ENCODE measurements at places on chromosomes 3 and 15. TPM values are rescaled to one million over a fixed set of nuclear protein-coding genes. Genes with fewer than 3 reads are reported as not detected.
A peak's percentile ranks its signal among the peaks of the same experiment; 100 is the strongest.

SYNPR gene
- not detected for polyA plus RNA-seq

SLCO2A1 gene
- 0.93 TPM for polyA plus RNA-seq

ARRDC4 gene
- 23.1 TPM for polyA plus RNA-seq

DUSP7 gene
- 121 TPM for polyA plus RNA-seq

FRMD4B gene
- polyA plus RNA-seq: 48.0 TPM

DNA sequence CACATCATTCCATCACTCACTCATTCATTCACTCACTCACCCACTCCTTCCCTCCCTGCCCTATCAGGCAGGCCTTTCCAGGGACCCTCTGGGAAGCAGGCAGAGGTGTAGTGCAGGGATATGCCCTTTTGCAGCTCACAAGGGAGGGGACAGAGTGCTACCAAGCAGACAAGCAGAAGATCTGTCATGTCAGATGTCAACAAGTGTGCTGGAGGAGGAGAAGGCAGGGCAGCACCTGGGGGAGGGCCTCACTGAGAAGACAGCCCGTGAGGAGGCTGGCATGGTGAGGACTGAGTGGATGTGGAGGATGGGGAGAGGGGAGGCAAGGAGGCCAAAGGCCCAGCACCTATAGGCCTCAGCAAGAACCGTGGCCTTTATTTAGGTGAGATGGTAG lies 15.3 kb downstream of the ABTB1 start:
- H3K27ac ChIP-seq: no peak overlapping the region
- H3K36me3 ChIP-seq: no peaks in the 10 kb centered on the region
- H3K4me1 ChIP-seq: peaks cover 30% of the 10 kb centered on the region
- no peak overlapping the region for H3K4me3 ChIP-seq

DNA sequence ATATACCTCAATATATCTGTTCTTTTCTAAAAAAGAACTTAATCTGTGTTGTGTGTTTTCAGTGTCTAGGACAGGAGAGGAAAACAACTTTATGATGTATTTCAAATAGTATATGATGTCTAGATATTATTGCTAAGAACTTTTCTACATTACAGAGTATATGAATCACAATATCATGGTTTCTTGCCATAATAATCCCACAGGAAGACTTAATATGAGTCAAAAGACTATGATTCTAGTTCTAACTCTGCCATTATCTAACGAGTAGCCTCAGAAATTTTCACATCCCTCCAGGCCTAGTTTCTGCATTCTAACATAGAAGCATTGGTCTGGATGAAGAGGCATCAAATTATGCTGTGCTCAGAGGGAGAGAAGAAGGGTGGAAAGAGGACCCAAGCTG lies 107.7 kb upstream of the SPRED1 start:
- H3K36me3 ChIP-seq: no peaks in the 10 kb centered on the region
- no peaks in the 10 kb centered on the region for H3K27me3 ChIP-seq
- no peak overlapping the region for H3K27ac ChIP-seq
- H3K4me1 ChIP-seq: no peaks in the 10 kb centered on the region
- no peak for DNase-seq

DNA sequence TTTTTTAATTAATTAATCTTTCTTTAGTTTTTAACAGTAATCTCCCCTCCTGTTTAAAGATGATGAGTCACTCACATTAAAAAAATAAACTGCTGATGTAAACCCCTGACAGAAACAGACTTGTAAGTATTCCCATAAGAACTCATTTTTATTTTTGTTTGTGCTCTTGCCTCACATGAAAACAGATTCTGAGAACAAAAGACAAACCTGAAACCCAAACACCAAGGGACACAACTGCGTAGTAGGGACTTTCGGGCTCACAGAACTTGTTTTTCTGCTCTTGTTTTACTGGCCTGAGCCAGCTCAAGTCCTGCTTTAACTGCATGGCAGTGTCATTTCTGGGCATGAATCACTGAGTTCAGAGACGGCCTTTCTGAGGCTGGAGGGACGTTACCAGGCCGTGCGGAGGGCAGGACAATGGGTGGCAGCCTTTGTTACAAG lies 600.8 kb downstream of the FOXP1 start:
- peaks cover 11% of the 10 kb centered on the region for H3K4me1 ChIP-seq
- H3K27me3 ChIP-seq: no peaks in the 10 kb centered on the region
- peaks cover 4% of the 10 kb centered on the region for H3K36me3 ChIP-seq

- no peak overlapping the region for H3K4me3 ChIP-seq
- no peaks in the 10 kb centered on the region for H3K4me1 ChIP-seq
- no peaks in the 10 kb centered on the region for H3K36me3 ChIP-seq
- DNase-seq: no peak
- no peak overlapping the region for H3K27ac ChIP-seq
Measured at GRCh38 chr3:98185180-98185579, 18.7 kb downstream of the OR5H15 start.

DNA sequence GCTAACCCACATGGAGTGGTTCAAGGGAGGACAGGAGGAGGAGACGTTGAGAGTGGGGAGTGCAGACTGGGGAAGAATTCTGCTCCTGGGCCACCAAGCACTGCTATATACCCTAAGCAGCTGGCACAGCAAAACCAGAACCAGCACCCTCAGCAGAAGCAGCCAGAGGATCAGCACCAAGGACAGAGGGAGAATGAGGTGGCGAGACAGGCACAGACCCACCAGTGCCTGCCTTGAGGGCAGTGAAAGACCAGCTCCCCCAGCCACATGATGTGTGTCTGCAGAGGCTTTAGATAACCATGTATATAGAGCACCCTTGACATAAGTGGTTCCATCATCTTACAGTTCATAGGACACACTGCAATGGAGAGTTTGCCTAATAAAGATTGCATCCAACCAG lies 319.0 kb downstream of the GABRB3 start:
- no peaks in the 10 kb centered on the region for H3K36me3 ChIP-seq
- no peaks in the 10 kb centered on the region for H3K27me3 ChIP-seq
- H3K27ac ChIP-seq: no peak overlapping the region
- H3K4me3 ChIP-seq: no peak overlapping the region
- no peak for DNase-seq

- no peaks in the 10 kb centered on the region for H3K4me1 ChIP-seq
- H3K4me3 ChIP-seq: no peak overlapping the region
- no peaks in the 10 kb centered on the region for H3K36me3 ChIP-seq
Measured at GRCh38 chr3:100125161-100125938, 11.0 kb upstream of the FILIP1L start.

- no peak overlapping the region for H3K4me3 ChIP-seq
- H3K4me1 ChIP-seq: peaks cover 5% of the 10 kb centered on the region
- no peaks in the 10 kb centered on the region for H3K36me3 ChIP-seq
- no peak overlapping the region for H3K27ac ChIP-seq
- no peaks in the 10 kb centered on the region for H3K27me3 ChIP-seq
Measured at GRCh38 chr3:17187589-17188184, 302.9 kb downstream of the PLCL2 start.

DNA sequence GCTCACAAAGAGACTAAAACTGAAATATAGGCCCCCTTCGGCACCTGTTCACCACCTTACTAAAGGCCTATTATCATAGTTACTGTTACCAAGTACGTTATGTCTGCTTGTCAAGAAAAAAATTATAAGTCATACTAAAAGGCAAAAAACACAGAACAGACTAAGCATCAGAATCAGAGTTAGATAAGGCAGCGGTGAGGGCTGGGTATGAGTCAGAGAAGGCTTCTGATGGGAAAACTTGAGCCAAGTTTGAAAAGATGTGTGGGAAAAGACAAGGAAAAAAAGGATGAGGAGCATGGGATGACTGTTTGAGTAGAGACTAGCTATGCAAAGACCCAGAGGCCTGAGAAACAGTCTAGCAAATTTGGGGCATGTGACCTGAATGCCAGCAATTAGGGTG lies 387.2 kb upstream of the SGO1 start:
- no peak overlapping the region for H3K27ac ChIP-seq
- H3K27me3 ChIP-seq: no peaks in the 10 kb centered on the region
- no peaks in the 10 kb centered on the region for H3K36me3 ChIP-seq
- no peak for DNase-seq
- H3K4me3 ChIP-seq: no peak overlapping the region

- H3K36me3 ChIP-seq: no peaks in the 10 kb centered on the region
- peaks cover 21% of the 10 kb centered on the region for H3K27me3 ChIP-seq
- no peak overlapping the region for H3K27ac ChIP-seq
Measured at GRCh38 chr3:194119831-194120590, 15.9 kb upstream of the HES1 start.

- H3K27ac ChIP-seq: no peak overlapping the region
- peaks cover 8% of the 10 kb centered on the region for H3K27me3 ChIP-seq
- no peaks in the 10 kb centered on the region for H3K36me3 ChIP-seq
- peak; percentile 28 for DNase-seq
- H3K4me3 ChIP-seq: no peak overlapping the region
Measured at GRCh38 chr3:59422312-59422711, 372.5 kb upstream of the CFAP20DC start.

DNA sequence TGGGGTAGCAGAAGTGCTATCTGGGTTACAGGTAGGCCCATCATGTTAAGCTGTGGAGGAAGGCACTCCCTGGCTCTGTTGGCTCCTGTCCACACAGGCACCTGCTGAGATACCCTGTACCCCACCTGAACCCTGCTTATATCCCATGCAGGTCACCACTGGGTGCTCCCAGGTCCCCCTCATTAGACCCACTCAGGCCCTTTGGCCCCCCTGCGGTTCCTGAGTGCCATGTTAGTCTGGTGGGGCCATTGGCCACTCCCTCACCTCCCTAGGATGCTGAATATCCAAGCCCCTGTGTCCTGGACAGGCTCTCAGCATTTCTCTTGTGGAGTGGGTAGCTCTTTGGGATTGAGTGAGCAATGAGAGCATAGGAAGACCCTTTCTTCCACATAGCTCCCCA lies 128.2 kb downstream of the EPHB1 start:
- no peak overlapping the region for H3K4me3 ChIP-seq
- H3K27ac ChIP-seq: no peak overlapping the region

- H3K27ac ChIP-seq: no peak overlapping the region
- H3K36me3 ChIP-seq: peaks cover 43% of the 10 kb centered on the region
- no peak overlapping the region for H3K4me3 ChIP-seq
- no peak for DNase-seq
- H3K4me1 ChIP-seq: no peaks in the 10 kb centered on the region
- H3K27me3 ChIP-seq: no peaks in the 10 kb centered on the region
Measured at GRCh38 chr15:64127521-64128270, 23.8 kb upstream of the SNX22 start.

GRCh38 chr3:21152555-21152954 lies 598.5 kb downstream of the ZNF385D start:
- H3K4me3 ChIP-seq: no peak overlapping the region
- H3K27me3 ChIP-seq: no peaks in the 10 kb centered on the region
- no peak for DNase-seq

GRCh38 chr15:89332446-89332845 lies 2.2 kb downstream of the POLG start:
- peaks cover 30% of the 10 kb centered on the region for H3K4me1 ChIP-seq
- H3K27ac ChIP-seq: no peak overlapping the region
- H3K4me3 ChIP-seq: no peak overlapping the region
- H3K27me3 ChIP-seq: no peaks in the 10 kb centered on the region

- no peak overlapping the region for H3K4me3 ChIP-seq
- H3K27ac ChIP-seq: no peak overlapping the region
- DNase-seq: no peak
Measured at GRCh38 chr3:190359813-190360212, 28.1 kb upstream of the CLDN16 start.

GRCh38 chr15:38898236-38898635 lies 333.6 kb upstream of the RASGRP1 start:
- H3K27ac ChIP-seq: no peak overlapping the region
- no peak for DNase-seq
- H3K4me1 ChIP-seq: peaks cover 15% of the 10 kb centered on the region

DNA sequence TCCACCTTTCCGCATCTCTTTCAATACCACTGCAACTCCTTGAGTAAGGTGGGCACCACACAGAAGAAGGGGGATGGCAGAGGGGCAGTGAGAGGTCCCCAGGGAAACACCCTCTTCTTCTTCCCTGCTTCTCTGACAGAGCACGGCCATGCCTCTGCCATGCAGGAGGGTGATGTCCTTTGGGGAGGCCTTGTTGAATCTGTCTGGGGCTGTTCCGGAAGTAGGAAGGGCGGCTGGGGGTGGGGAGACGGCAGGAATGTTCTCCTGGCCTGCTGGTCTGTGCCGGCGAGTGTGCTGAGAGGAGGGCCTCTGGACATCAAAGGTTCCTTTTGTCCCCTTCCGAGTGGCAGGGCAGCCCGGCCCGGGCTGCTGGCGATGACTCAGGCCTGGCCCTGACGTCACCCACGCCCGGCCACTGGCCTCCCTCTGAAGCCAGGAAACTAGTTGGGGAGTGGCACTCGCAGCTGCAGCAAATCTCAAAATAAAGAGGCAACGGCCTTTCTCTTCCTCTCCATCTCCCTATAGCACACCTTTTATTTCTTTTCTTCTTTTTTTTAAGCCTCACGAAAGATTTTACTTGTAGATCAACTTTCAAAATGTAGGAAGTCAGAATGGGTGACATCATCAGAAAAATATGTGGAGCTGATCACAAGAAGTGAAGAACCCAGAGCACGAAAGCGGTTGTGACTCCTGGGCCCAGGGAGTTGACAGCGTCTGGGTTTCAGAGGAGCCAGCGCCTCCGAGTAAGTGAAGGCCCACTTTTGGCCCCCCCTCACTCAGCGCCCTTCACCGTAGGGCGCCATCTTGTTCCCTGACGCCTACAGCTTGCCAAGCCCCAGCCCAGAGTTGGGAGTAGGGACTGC lies at the start of gene ZBTB38:
Gene ZBTB38 (plus strand): TSS at position 443 of the 863 bp plus-strand sequence. CDS start 73,885 bp downstream, outside the sequence.
- H3K27ac ChIP-seq: peak within 1 kb of the TSS; percentile 98
- peak within 1 kb of the TSS; percentile 54 for H3K4me3 ChIP-seq
- DNase-seq: peak; percentile 74
- no peaks in the 10 kb centered on the region for H3K27me3 ChIP-seq

- H3K27ac ChIP-seq: no peak overlapping the region
- no peak overlapping the region for H3K4me3 ChIP-seq
- peaks cover 13% of the 10 kb centered on the region for H3K4me1 ChIP-seq
Measured at GRCh38 chr15:39585871-39586301, 5.0 kb downstream of the THBS1 start.

DNA sequence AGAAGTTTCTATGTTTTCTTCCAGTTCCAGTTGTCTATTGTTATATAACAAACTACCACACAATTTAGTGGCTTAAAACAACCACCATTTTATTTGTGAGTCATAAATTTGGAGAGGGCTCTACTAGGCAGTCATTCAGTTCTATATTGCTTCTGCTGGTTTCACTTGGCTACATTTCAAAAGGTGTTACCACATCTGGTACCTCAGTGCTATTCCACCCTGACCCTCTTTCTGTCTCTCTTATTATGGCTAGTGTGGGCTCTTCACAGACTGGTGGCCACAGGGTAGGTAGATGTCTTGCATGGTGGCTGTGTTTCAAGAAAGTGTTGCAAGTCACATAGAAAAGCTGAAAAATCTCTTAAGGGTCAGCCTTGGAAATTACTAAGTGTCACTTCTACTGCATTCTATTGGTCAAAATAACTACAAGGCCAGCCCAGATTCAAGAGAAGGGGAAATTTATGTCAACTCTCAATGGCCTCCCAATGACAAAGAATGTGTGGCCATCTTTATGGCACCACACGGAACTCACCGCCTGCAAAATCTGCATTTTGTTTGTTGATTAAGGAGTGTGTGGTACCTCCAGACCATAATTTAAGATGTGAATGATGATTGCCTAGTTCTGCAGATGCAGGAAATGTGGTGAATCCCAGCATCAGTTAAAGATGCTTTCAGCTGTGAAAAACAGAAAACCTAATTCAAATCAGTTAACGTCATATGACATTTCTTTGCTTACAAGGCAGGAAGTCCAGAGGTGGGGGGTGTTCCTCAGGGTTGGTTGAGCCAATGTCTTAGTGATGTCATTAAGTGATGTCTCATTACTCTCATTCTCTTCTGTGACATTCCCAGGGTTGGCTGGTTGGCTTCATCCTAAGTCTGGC lies 105.8 kb upstream of the RASGRP1 start:
- H3K4me3 ChIP-seq: no peak overlapping the region
- no peaks in the 10 kb centered on the region for H3K4me1 ChIP-seq
- H3K36me3 ChIP-seq: no peaks in the 10 kb centered on the region
- H3K27me3 ChIP-seq: peaks cover 2% of the 10 kb centered on the region

GRCh38 chr3:113270786-113271185 lies 59.4 kb downstream of the BOC start:
- no peak overlapping the region for H3K27ac ChIP-seq
- H3K4me1 ChIP-seq: peaks cover 12% of the 10 kb centered on the region
- peaks cover 3% of the 10 kb centered on the region for H3K36me3 ChIP-seq
- H3K4me3 ChIP-seq: no peak overlapping the region

All from keratinocyte (primary cell).